ENCODE measurements at places on chromosomes 1 and 21.

- no peak for DNase-seq
- no peak overlapping the region for H3K27ac ChIP-seq
- no peaks in the 10 kb centered on the region for H3K36me3 ChIP-seq
Observed at GRCh38 chr1:159473335-159473734, 33.8 kb downstream of the OR10J1 start.

- H3K27me3 ChIP-seq, result no peaks in the 10 kb centered on the region
- no peak overlapping the region for H3K4me3 ChIP-seq
- H3K36me3 ChIP-seq, result peaks cover 53% of the 10 kb centered on the region
- H3K4me1 ChIP-seq, result peaks cover 19% of the 10 kb centered on the region
Observed at GRCh38 chr1:207779008-207779407, 27.2 kb downstream of the CD46 start.

DNA sequence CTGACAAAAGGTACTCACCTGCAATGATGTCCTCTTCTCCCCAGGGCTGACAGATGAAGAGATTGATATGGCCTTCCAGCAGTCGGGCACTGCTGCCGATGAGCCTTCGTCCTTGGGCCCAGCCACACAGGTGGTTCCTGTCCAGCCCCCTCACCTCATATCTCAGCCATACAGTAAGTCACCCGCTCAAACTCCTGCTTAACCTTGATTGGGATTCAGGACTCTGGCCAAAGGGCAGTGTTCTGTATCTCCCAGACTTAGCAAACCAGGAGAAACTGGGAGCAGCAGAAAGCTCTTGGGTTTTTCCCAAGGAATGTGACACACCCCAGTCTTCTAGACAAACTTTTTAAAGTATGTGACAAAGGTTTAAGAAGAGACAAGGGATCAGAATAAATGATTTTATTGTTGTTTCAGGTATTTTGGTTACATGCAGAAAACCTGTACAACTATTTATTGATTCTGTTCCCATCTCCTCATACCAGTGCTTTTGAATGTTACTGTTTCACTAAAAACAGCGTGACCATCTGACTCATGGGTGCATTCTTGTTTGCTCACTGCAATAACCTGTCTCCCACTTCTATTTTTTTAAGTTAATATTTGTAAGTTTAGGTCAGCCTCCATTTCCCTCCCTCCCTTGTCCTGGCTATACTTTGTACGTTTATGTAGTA is 124.6 kb downstream of the PEX14 start:
- no peak for DNase-seq
- H3K27me3 ChIP-seq, result no peaks in the 10 kb centered on the region
- no peak overlapping the region for H3K4me3 ChIP-seq
- peaks cover 4% of the 10 kb centered on the region for H3K4me1 ChIP-seq

GRCh38 chr1:227299688-227300087 is 18.6 kb downstream of the CDC42BPA start:
- H3K4me3 ChIP-seq, result no peak overlapping the region
- no peak for DNase-seq
- no peaks in the 10 kb centered on the region for H3K27me3 ChIP-seq
- H3K4me1 ChIP-seq, result no peaks in the 10 kb centered on the region
- H3K27ac ChIP-seq, result no peak overlapping the region
- no peaks in the 10 kb centered on the region for H3K36me3 ChIP-seq

DNA sequence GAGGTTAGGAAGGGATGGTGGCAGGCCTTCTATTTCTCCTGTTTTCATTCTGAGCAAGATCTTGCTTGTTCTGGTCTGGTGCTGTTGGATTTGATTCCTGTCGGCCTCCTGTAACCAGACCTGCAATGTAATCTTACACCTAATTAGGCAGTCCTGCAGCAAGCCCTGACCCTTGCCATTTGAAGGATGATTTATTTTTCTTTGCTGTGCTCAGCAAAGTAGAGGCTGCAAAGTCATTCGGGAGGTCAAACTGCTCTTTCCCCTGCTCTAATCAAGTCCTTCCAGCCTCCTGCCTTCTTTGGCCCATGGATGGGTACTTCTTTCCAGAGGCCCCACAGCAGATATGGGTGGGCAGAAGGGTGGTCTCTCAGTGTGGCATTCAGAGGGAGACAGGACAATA is 417.7 kb upstream of the USP24 start:
- H3K27ac ChIP-seq, result no peak overlapping the region
- H3K36me3 ChIP-seq, result no peaks in the 10 kb centered on the region
- peaks cover 11% of the 10 kb centered on the region for H3K27me3 ChIP-seq

Data from memory B cell (primary cell).